Activated T-helper 1 cell treated with anti-CD3 and anti-CD28 coated beads, Interleukin-2, amount 50 U/mL, for 16 hours (primary cell): ENCODE measurements at places on chromosomes 1 and 21.

DNA sequence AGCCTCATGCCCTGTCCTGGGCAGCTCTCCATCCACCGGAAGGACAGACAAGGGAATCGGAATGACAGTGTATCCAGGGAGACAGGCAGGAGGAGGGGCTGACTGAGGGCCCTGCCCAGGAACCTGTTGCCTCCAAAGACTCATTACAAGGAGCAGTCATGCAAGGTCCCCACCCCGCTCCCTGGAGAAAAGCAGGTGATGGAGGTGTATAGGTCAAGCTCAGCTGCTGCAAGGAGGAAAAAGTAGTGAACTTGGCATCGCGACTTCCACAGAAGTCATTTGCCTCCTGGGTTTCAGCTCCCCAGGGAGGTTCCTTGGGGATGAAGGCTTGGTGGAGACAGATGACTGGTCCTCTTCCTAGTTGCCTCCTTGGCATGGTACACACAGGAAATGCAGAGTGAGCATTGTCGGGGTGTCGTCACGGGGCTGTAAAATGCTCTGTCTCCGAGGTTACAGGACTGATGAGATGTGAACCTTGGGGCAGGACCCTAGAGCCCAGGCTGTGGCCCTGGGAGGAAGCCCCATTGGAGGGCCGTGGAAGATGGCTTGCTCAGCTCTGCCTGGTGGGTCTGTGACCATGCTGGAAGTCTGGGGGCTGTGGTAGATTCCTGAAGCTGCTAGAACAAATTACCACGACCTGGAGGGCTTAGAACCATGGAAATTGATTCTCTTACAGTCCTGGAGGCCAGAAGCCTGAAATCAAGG is 219.6 kb upstream of the C1orf174 start:
- no peak for DNase-seq

GRCh38 chr1:201329286-201329685 is 46.0 kb downstream of the PKP1 start:
- DNase-seq: no peak

DNA sequence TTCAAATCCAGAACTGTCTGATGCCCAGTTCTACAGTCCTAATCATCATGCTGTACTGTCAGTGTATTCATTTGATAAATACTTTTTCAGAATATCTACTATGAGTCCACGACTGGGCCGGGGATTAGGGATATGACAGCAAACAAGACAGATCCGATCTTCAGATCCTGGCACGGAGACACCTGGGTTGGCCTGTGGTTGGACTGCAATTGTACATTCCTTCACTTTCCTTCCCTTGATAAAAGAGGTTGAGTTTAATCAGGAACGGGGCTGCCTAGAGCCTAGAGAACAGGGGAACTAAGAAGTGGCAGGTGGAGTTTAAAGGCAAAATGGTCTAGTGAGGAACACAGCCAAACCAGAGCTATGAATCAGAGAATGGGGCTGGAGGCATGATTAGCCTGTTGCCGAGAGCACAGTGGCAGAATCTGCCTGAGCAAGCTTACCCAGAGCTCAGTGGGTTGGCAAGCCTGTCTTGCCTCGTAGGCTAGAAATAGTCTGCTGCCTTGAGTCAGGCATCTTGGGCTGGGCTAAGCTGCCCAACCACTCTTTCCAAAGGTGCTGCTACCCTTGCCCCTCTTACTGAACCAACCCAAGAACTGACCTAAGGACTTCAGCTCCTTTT is 38.1 kb upstream of the PTCH2 start:
- DNase-seq: no peak

DNA sequence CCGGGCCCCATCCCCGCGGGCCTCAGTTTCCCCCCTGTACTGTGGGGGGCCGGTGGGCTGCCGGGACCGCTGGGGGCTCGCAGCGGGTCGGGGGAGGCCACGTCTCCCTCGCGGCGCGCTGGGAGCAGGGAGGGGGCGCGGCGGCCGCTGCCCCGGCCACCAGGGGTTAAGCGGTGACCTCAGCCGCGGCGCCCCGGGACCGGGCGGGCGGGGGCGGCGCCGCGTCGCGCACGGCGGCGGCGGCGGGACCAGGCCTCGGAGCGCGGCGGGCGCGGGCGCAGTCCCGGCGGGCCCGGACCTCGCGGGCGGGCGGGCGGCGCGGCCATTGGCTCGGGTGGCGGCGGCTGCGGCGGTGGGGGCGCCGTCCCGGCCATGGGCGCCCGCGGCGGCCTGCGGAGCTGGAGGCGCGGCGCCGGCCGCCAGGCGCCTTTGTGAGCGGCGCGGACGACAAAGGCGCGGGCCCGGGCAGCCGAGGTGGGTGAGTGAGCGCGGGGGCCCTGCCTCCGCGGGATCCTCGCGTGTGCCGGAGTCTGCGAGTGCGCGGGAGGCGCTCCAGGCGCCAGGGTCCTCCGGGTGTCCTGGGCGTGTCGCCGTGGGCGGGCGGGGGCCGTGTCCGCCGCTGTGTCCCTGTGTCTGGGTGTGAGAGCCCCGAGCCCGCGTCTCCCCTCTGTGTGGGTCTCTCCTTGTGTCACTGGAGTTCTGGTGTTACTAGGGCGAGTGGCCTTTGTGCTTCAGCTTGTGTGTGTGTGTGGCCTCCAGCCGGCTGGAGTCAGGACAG is at the start of gene ARHGEF10L:
ARHGEF10L (plus strand) TSS at position 222 of the 778 bp plus-strand sequence. CDS start 40,898 bp downstream, outside the sequence.
- DNase-seq: no peak

DNA sequence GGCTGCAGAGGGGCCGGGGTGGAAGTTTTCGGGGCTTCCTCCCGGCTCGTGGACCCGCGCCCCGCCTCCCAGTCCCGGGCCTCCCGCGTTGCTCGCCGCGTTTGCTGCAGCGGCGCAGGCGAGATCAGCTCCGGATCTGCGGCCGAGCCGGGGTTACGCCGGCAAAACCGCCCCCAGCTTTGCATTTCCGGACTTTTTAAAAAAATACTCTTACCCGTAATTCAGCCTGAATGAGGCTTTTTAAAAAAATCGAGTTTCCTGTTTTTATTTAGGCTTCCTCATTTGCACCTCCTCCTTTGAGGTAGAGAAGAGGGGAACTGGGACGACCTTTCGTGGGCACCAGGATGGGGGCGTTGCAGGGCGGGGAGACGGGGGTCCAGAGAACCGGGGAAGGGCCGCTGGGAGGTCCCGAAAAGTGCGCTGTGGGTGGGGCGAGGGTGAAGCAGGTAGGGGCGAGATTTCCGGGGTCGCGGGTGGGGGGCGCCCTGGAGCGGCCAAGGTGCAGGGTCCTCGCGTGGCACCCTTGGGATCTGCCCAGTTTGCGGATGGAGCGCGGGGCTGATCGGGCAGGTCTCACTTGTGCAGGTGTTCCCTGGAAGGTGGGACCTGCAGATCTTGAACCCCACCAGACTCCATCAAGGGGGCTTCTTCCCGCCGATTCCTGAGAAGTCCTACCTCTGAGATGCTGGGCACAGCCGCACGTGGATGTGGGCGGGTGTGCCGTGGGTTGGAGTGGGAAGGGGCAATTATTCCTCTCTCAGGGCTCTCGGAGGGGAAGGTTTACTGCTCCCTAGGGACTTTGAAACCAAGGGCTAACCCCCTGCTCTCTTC is 1.1 kb downstream of the PIK3CD start:
- peak; percentile 56 for DNase-seq

GRCh38 chr1:198316546-198317100 is 159.8 kb downstream of the NEK7 start:
- no peak for DNase-seq

DNA sequence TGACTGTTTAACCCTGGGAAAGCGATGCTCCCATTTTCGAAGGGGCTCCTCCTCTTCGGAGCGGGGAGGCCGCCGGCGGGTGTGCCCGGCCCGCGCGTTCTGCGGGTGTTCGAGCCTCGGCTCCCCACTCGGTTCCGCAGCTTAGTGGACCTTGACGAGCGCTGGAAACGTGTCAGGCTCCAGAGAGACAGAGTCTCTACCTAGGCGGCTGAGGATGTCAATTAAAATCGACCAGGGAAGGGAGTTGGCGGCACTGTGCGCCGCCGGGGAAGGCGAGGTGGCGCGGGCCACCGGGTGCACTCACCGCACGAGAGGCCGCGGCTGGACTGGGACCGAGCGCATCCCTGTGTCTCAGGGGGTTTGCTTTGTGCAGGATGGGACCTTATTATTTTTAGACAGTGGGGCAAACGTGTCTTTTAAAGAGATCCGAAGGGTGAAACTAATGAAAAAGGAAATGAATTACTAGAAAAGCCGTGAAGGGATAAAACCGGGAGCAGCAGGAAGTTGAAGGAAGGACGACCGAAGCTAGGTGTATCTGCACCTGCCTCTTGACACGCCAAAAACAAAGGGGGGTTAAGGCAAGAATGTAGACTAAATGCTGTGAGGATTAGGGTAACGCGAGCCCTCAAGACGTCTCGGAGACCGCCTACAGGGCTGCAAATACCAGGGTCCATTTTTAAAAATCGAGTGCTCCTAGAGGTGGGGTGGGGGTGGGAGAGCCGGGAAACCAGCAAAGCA is 5.6 kb downstream of the LHX4 start:
- no peak for DNase-seq

- no peak for DNase-seq
These were observed 693 bp downstream of the SRSF10 start for GRCh38 chr1:23979387-23979880.
